Activated CD4-positive, CD25-positive, alpha-beta regulatory T cell (primary cell): ENCODE measurements at places on chromosomes 16 and 17.

- no peak for DNase-seq
These were observed 20.5 kb upstream of the MTMR4 start for GRCh38 chr17:58534901-58535421.

DNA sequence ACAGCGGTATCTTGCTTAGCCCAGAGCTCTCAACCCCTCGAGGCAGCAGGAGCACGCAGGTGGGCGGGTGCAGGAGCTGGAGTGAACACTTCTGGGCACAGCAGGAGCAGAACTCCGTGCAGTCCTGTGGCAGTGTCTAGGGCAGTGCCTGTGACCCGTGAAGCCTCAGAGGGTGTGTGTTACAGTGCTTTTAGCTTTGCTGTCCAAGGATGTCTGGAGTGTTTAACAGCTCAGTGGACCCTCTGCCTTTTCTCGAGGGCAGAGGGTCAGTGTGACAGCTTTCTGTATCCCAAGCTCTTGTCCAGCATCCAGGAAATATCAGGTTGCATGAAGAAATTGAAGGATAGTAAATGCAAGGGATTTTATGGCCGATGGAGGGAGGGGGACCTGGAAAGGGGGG, 16.4 kb upstream of the SSTR5 start:
- no peak for DNase-seq

DNA sequence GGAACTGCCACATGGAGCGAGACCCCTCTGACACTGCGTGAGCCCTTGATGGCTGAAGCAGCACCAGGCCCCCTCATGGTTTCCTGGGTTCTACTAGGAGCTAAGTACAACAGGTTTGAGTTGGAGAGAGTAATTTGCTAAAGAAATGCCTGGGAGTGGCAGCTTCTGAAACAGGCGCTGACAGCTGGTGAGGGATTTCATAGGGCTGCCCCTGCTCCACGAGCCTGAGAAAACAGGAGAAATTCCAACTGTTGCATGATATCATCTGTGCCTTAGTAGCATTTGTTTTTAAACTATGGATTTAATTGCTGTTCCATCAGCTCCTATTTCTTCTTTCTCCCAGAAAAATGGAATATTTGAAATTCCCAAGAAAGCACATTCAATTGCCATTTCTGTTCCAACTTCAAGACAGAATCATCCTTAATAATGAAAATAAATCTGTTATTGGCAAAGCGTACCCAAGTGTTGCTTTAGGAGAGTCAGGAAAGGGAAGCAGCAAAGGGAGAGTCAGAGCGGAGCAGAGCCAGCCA, 78.8 kb upstream of the ANKFN1 start:
- DNase-seq: no peak

GRCh38 chr16:54546521-54546920, 259.9 kb upstream of the IRX3 start:
- no peak for DNase-seq

DNA sequence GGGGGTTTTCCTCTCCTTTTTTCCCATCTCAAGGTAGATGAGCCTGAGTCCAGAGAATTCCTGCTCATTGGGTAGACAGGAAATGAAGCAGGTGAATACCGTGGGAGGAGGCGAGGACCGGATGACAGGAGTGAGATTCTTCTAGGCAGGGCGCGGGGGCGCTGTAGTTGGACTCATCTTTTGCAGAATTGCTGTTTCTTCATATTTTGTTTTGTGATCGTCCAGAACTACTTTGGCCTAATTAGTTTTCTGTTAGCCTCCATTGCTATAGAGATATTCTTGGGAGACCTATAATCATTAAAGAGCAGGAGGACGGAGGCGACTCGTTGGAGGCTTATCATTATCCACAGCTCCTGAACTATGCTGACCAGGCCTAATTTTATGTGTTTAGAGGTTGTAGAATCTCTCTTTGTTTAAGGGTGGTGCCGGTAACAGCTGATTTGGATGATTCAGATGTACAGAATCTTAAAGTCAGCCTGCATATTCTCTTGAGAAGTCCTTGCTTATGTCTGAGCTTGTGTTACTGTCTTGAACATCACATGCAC, 650 bp downstream of the ATP6V0A1 start:
- no peak for DNase-seq

- DNase-seq: no peak
These were observed 3.1 kb downstream of the EVI2A start for GRCh38 chr17:31318298-31318801.

DNA sequence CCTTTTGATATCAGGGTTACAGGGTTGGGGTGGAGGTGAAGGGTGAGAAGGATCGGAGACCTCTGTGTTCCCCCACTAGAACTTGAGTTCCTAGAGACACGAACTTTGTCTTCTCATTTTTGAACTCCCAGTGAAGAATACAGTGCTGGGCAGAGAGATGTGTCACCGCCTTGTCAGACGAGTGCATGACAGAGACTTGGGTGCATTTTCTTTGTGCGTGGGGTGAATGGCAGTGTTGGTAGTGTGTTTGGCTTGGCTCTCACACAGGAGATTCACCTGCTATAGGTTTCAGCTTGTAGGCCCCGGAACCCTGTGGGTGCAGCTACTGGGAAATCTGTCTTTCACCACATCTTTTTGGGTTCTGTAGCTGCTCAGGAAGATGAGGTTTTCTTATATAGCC, 40.0 kb upstream of the CCR7 start:
- peak; percentile 40 for DNase-seq

DNA sequence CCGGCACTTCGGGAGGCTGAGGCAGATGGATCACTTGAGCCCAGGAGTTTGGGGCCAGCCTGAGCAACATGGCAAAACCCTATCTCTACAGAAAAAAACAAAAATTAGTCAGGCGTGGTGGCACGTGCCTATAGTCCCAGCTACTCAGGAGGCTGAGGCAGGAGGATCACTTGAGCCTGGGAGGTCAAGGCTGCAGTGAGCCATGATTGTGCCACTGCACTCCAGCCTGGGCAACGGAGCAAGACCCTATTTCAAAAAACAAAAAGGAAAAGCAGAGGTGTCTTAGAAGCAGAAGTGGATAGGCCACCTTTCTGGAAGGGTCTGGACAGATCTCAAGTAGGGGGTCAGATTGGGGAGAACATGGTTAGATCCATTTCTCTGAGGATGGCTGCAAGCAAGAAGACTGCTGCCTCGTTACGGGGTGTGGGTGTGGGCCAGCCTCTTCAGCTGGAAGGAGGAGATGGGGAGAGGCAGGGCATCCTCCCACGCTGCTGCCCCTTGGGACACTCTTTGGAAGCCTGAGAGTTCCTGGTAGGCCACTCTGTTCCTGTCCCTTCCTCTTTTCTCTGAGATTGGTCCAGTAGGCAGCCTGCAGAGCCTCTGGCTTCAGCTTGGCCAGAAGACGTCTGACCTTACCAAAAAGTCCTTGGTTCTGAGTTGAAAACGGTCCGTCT, 208.0 kb downstream of the MSI2 start:
- no peak for DNase-seq

DNA sequence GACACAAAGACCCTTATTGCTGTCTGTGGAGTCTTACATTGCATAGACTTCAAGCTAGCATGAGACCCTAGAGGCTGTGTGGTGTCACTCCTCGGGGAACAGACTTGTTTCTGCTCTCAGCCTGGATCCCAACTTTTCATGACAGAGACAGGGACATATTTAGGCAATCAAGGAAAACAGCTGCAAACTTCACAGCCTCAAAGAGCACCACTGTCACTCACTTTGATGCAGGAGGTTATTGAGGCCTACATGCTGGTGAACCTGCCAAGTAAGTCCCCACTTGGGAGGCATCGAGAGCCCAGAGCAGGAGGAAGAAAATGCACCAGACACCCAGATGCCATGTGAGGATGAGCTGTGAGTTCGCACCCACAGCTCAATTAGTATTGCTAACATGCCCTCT, 10.3 kb downstream of the CBLN1 start:
- no peak for DNase-seq

DNA sequence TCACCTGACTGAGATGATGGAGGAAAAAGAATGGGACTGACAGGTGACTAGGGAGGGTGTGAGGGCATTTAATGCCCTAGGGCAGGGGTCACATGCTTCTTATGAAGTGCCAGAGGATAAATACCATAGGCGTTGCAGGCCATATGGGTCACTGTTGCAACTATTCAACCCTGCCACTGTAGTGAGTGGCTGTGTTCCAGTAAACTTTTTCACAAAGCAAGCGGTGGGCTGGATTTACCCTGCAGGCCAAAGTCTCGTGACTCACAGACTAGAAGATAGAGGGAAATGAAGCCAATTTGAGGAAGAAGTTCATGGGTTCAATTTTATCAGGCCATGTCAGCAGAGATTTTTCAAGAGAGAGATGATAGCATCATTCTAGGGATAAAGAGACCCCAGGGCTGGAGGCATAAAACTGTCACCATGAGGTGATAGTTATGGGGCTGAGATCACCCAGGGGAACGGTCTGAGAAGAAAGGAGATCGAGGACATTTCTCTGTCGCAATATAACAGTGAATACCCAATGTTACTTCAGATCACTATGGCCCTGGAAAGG, 8.6 kb downstream of the ARHGAP17 start:
- DNase-seq: no peak

DNA sequence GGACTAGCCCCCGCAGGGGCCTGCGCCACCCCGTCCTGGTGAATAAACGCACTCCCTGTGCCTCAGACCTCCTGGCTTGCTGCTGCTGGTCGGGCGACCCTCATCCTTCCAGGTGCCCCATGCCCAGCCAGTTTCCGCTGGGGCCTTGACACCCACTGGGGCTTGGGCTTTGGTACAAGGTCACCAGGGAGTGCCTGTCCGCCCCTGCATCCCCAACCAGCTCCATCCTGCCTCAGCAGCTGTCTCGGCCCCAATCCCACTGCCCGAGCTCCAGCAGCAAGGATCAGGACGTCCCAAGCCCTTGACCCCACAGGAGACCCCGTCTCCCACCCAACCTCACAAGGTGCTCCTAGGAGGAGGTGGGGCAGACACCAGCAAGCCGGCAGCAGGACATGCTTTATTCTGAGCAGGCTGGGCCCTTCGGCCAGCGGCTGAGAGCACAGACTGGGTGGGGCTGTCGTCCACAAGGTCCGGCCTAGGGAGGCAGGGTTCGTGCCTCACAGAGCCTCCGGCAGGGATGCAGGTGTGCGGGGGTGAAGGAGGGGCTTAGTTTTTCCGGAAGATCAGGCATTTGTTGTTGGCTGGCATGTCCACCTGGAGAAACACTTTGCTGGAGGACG, 1.9 kb downstream of the METTL26 start:
- no peak for DNase-seq

GRCh38 chr16:85377388-85378144, 235.6 kb upstream of the GSE1 start:
- DNase-seq: no peak

GRCh38 chr16:81095653-81095952, 592 bp downstream of the GCSH start:
- no peak for DNase-seq

DNA sequence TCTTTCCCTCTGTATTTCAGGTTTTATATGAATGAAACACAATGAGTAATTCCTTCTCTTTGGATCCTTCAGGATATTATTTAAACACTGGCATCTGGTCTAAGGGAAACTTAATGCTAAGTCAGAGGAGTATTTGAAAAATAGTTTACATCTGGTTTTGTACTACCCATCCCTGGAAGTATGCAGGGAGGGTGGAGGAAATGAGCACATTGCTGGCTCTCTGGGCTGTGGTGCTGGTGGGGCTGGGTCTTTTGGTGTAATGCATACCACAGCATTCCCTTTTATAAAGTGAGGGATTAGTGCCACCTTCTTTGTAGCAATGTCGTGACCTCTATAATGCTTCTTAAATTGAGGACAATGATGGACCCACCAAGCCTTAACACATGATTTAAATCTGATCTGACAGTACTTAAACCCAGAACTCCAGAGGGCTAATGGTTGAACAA, 105.5 kb upstream of the AXIN2 start:
- no peak for DNase-seq

DNA sequence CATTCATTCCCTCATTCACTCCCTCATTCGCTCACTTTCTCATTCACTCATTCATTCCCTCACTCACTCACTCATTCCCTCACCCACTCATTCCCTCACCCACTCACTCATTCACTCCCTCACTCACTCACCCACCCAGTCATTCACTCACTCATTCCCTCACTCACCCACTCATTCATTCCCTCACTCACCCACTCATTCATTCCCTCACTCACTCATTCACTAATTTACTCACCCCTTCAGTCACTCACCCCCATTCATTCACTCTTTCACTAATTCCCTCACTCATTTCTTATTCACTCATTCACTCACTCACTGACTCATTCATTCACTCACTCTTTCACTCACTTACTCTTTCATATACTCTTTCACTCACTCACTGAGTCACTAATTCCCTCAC, 303.1 kb downstream of the C16orf95 start:
- no peak for DNase-seq

- no peak for DNase-seq
These were observed 6.8 kb downstream of the KIFC3 start for GRCh38 chr16:57795431-57795878.

- no peak for DNase-seq
These were observed 4.5 kb downstream of the WIPI1 start for GRCh38 chr17:68452724-68453290.

- DNase-seq: no peak
These were observed 43.5 kb upstream of the MNT start for GRCh38 chr17:2444382-2444781.

- DNase-seq: no peak
These were observed 211.7 kb downstream of the ZFHX3 start for GRCh38 chr16:72836181-72836580.

GRCh38 chr16:28062847-28063521, 530 bp downstream of the GSG1L start:
- no peak for DNase-seq

- DNase-seq: no peak
These were observed 4.8 kb upstream of the CSNK1D start for GRCh38 chr17:82278308-82278707.

- no peak for DNase-seq
These were observed 58.1 kb downstream of the SOCS3 start for GRCh38 chr17:78301821-78302213.

- DNase-seq: no peak
These were observed 43.2 kb downstream of the SKAP1 start for GRCh38 chr17:48386826-48387225.

DNA sequence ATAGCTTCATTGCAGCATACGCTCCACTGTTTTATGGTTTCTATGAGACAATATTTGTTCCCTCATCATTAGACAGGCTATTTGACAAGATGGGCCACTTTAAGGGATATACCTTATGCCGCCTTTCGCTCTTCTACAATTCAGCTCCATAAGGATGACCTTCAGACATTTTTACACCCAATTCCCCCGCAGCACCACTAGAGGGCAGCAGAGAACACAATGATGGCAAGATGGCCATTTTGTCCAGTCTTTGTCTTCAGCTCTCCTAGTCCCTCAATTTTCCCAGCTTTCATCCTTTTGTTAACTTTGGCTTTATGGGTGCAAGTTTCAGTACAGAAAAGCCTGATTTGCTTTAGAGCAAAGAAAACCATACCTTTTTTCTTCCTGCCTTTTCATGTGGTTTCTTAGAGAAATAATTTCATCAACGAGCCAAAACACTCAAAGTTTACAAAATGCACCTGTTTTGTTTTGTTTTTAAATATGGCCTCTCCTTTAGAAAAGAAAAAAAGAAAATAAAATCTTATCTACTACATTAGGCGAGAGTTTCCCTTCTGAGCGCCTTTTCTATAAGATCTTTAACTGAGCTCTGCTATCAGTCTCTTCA, 355.3 kb downstream of the TOX3 start:
- DNase-seq: peak; percentile 3
